Sciatic nerve (tissue), 2 donors: ENCODE measurements at places on chromosomes 1 and 21.

GRCh38 chr1:241678536-241678935 lies 26.5 kb downstream of the WDR64 start:
- no peak for DNase-seq

GRCh38 chr1:239630767-239631166 lies 244.4 kb downstream of the CHRM3 start:
- DNase-seq, result no peak

GRCh38 chr1:155003766-155004351 lies 1.3 kb downstream of the ZBTB7B start:
- peak; percentile 84 for DNase-seq

DNA sequence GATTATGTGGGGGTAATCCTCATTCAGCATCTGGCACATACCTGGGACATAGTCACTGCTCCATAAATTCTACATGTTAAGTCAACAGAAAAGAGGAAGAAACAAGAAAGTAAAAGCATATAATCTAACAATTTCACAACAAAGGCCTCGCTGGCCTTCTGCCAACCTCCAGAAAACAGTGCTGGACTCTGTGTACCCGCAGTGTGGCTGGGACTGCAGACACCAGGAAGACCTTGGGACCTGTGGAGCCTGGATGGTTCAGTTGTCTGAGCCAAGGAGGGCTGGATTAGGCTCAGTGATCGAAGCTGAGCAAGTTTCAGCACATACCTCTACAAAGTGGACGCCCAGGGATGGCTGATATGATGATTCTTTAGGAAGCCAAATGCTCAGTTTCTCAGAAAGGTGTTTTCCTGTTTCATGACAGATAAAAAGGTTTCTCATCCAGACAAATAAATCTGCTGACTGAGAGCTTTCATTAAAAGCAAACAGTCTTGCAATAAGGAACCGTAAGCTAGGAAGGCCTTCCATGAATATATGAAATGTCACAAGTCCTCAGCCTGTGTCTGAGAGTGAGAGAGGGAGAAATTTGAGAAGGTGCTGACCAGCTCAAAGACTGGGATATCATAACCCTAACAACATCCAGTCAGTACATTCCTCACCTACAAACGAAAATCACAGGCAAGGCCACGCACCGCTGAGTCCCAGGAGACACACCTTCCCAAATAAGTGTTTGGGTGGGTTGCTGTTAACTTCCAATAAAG lies 48.4 kb downstream of the CAPZB start:
- peak; percentile 86 for DNase-seq

- no peak for DNase-seq
Observed at GRCh38 chr1:64574301-64574700, 104.4 kb downstream of the CACHD1 start.

DNA sequence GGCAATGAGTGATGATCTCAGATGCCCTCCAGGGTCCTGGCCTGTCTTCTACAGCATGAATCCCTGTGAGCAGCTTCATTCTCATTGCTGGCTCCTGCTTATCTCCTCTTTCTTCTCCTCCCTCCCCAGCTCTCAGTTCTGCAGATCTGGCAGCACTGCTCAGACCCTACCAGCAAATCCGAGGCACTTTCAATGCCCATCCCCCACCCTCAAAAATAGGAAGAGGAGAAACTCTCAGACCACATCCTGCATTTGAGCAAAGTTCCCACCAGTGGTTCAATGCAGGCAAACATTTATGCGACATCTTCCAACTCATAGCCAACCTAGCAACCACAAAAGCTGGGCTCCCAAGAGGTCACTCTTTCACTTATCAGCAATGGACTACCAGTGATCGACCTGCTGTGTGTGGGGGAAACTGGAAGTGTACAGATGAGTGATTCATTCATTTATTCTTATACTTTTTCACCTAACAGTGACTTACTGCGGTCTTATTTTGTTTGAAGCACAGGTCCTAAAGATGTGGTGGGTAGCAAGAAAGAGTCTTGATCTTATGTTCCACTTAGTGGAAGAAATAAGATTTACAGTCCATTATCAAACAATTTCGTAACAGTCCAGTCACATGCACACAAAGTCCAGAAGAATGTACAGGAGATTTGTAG lies 5.8 kb upstream of the CHI3L2 start:
- no peak for DNase-seq

- no peak for DNase-seq
Observed at GRCh38 chr1:156149374-156150332, 3.7 kb upstream of the SEMA4A start.

DNA sequence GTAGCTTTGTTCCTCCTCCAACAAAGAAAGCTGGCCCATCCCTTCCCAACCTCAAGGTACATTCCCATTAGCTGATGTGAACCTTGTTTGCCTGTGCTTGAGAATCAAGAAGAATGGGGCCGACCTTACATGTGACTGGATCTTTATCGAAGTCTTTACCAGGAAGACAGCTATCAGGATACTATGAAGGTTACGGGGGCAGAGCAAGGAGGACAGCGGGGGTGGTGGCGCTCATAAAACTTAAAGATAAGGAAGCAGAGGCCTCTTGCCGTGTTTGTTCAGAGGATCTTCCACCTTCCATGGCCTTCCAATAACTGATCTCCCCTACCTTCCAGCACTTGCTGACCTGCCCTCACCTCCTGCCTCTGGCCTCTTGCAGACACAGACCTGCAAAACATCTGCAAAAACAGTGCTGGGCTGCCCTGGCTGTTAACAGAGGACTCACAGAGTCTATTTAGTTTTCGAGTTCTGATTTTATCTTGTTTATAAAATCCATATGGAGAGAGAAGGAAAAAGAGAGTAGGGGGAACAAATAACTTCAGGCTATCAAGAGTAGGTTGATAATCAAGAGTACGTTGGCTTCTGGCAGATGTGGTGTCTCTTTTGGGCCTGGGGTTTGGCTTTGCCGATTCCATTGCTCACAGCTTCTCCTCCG lies 198.0 kb downstream of the HUNK start:
- DNase-seq, result no peak

GRCh38 chr21:24127651-24128050 lies 1479.6 kb downstream of the MRPL39 start:
- no peak for DNase-seq

DNA sequence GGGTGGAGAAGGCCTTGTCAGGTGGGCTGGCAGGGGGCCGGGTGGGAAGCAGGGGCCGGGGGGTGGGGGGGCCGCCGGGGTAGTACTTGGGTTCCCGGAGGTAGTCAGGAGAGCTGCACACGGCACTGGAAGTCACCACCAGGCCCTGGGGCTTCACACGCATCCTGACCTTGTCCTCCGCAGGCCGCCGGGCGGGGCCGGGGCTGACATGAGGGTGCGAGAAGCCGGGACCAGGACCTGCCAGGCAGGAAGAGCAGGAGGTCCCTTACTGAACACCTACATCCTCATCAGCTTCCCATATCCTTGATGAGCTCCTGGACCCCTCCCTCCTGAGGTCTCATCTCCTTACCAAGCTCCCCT lies 52.0 kb downstream of the AHDC1 start:
- no peak for DNase-seq
